CD4-positive, alpha-beta T cell (primary cell): ENCODE measurements at places on chromosomes 7 and 10.

GRCh38 chr10:102300278-102300843 lies 55.0 kb downstream of the GBF1 start:
- DNase-seq, result no peak

- no peak for DNase-seq
Observed at GRCh38 chr7:130322615-130323014, 22.0 kb upstream of the CPA5 start.

DNA sequence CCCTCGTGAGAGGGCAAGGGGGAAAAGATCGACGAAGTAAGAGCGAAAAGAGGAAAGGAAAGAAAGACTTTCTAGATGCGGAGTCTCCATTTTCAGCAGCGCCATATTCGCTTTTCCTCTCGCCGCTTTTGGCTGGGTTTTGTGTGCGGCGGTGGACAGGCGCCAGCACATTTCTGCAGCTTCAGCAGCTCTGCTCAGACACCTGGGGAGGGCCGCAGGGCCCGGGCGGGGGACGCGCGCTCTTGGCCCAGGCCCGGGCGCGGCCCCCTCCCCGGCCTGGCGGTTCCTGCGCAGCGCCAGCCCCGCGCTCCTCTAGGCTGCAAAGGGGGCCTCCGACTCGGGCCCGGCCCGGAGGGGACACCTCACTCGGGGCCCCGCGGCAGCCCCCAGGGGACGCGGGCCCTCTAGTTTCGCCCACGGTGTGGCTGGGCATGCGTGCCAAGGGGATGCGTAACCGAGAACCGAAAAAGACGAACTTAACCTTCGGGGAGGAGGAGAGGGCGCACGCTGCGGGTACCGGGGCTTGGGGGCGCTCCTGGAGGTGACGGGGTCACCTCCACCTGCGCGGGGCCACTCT lies 34.5 kb upstream of the EBLN1 start:
- DNase-seq, result no peak

- DNase-seq, result no peak
Observed at GRCh38 chr7:129368389-129368986, 65.7 kb upstream of the STRIP2 start.

- DNase-seq, result no peak
Observed at GRCh38 chr7:16648551-16648950, 2.6 kb downstream of the BZW2 start.

- no peak for DNase-seq
Observed at GRCh38 chr10:3499120-3499519, 285.9 kb downstream of the KLF6 start.

GRCh38 chr10:70090951-70091350 lies 38.3 kb downstream of the MACROH2A2 start:
- DNase-seq, result no peak

DNA sequence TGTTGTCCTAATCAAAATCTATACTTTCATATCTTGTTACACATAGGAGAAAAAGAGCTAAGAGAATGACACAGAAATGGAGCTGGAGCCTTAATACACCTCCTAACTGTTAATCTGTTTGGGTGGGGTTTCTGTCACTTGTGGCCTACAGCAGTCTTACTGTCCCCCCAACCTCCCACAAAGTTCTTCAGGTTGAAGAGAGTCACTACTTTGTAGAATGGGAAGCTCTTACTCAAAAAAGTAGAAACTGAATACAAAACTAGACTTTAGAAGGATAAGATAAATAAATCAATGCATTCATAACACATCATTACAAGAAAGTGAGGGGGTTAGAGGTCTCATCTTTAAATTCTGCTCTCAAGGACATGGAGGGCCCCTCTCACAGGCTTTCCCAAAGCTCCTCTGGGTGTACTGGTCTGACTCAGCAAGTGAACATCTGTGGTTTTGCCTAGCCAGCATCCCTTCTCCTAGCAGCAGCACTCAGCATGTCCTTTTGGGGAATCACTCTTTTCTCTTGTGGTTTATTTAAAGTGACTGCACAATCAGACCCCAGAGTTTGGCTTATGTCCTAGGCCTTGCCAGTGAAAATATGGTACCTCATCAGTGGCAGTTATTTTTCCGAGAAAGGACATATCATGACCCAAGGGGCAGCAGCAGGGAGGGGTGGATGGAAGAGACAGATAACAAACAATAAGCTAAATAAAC lies 2.0 kb upstream of the BLVRA start:
- no peak for DNase-seq

DNA sequence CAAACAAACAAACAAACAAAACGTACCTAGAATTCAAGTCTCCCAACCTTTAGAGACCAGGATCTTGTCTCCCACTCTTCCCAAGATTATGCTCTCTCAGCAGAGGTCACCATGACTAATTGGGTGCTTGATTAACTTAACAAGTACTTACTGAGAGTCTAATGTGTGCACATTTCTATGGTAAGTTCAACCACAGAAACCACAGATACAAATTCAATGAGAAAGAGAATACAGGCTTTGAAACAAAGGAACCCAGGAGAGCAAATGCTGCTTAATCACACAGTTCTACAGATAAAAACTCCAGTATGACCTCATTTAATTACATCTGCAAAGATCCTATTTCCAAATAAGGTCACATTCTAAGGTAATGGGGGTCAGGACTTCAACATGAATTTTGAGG lies 142.8 kb downstream of the DNAJC1 start:
- DNase-seq, result no peak

DNA sequence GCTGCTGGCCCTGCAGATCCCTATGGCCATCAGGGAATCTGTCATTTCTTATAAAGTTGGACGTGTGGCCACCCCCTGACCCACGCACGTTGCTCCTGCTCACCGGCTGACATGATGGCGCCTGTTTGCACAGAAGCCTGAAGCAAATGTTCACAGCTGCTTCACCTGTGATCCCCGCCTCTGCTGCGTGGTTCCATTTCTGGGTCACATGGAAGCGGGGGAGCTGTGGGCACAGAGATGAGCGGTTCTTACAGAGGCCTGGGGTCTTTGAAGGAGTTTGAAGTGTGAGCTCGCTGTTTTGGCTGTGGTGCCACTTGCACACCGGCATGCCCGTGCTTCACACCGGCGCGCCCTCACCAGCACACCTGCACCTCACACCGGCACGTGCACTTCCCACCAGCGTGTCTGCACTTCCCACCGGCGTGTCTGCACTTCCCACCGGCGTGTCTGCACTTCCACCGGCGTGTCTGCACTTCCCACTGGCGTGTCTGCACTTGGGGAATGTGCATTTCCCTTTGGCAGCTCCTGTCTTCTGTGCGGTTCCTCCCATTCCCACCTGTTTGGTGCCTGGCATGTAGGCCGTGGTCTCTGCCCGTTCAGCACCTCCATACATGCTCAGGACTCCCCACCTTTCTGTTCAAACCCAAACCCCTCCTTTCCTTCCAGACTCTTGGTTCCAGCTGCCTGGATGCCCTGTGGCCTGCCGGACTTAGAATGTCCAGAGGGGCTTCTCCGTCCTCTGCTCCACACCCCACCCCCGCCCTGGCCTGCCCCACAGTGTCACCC lies 86.7 kb downstream of the INPP5A start:
- DNase-seq, result no peak

GRCh38 chr7:159088016-159088865 lies 56.4 kb downstream of the VIPR2 start:
- no peak for DNase-seq

- no peak for DNase-seq
Observed at GRCh38 chr7:152451356-152451755, 15.6 kb upstream of the KMT2C start.

DNA sequence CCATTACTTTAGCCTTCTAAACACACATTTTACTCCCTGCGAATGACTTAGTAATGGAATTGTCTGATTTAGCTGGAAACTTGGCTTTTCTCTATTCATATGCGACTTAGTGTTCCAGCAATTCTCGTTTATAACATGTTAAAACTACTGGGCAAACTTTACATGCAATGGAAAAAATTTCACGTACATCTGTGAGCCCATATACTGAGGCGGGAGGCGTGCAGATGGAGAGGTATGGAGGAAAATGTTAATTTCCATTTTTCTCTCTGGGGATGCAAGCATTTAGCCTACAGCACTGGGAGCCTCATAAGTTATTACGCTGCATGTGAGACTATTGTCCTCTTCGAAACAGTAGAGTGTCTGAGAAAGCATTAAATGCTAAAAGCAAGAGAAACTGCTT lies 591.5 kb upstream of the ANKRD30A start:
- no peak for DNase-seq
